ENCODE measurements at places on chromosomes 2 and 18.

DNA sequence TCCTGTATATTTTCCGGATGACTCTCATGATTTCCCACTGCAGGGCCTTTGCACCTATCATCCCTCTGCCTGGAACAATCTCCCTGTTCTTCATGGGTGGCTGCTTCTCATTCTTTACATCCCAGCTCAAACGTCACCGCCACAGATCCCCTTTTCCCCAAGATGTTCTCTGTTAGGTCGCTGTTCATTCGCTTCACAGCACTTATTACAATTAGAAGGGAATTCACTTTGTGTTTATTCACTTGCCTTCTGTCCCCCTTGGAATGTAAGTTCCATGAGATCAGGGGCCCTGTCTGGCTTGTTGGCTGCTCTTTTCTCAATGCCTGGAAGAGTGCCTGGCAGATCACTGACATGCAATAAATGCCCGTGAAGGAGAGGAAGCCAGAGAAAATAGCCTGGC, 106.7 kb downstream of the FOXI3 start:
- DNase-seq: no peak

DNA sequence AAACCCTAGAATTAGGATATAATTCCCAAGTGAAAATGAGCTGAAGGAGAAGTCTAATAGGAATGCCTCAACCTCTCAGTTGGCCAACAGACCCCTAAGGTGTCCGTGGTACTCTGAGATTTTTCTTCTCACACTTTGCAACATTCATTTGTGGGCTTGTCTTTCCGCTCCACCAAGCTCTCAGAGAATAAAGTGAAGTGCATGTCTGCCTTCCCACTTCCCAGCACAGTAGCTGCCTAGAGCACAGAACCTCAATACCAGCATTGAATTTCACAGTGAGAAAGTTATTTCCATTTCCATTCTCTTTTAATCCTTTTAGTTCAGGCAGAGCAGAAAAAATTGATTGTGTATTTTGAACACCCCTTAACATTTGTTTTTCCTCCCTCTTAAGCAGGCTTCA, 451.8 kb downstream of the TGIF1 start:
- no peak for DNase-seq

DNA sequence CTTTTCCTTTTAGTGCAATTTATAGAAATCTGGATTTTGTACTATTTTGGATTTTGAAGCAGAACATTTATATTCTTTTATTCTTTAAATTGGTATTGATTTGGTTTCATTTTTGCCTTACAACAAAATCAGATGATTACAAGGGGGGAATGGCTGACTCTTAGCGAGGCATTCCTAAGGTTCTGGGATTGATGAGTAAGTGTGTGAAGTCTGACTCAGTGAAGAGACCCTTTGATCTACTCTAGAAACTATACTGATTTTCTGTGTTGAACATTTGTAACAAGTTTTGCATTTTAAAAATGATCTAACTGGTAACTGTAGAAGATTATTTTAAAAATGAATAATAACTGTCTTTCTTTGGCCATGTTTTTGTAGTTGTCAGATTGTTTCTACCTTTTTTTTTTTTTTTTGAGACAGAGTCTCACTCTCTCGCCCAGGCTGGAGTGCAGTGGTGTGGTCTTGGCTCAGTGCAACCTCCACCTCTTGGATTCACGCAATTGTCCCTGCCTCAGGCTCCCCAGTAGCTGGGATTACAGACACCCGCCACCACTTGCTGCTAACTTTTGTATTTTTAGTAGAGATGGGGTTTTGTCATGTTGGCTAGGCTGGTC, 48.7 kb downstream of the TTC39C start:
- DNase-seq: peak; percentile 51

DNA sequence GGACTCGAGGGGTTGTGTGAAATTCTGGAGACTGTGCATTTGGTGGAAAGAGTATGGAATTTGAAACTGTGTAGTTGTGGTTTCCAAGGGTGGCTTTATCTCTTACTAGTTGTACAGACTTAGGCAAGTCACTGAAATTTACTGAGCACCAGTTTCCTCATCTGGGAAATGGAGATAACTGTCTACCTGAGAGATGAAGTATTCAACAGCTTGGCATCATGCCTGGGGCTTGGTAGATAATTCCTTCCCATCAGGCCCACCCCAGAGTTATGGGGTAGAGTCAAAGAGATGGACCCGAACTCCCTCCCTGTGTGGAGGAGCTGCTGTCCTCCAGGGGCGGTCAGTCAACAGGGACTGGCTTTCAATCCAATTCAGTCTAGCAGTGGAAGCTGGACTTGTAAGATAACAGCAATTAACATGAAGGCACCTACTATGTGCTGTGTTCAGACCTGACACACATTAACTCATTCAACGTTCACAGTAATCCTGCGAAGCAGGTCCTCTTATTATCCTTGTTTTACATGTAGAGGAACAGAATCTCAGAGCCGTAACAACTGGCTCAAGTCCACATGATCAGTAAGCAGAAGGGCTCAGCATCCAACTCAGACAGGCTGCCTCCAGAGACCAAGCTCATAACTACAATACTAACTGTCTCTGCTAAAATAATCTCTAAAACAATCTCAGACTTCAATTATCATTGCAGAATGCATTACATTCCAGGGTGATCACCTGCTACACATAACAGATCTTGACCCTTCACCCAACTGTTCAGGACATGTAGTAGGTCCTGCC, 432.1 kb downstream of the LPIN1 start:
- DNase-seq: no peak

- no peak for DNase-seq
Observed at GRCh38 chr2:187994464-187995331, 297.0 kb upstream of the GULP1 start.

- no peak for DNase-seq
Observed at GRCh38 chr2:205463466-205464025, 218.8 kb upstream of the NRP2 start.
